LoVo (cell line): ENCODE measurements at places on chromosomes 1 and 21.
A peak's percentile ranks its signal among the peaks of the same experiment; 100 is the strongest.

GRCh38 chr21:46518983-46519583 is 60.4 kb downstream of the DIP2A start:
- no peak for DNase-seq

GRCh38 chr1:203519053-203519840 is 25.3 kb downstream of the OPTC start:
- DNase-seq, result peak; percentile 26

- no peak for DNase-seq
Observed at GRCh38 chr1:165851034-165851658, 23.7 kb downstream of the UCK2 start.

GRCh38 chr1:95183952-95184351 is 50.1 kb upstream of the RWDD3 start:
- no peak for DNase-seq

GRCh38 chr1:87044840-87045239 is 130.4 kb downstream of the HS2ST1 start:
- no peak for DNase-seq

DNA sequence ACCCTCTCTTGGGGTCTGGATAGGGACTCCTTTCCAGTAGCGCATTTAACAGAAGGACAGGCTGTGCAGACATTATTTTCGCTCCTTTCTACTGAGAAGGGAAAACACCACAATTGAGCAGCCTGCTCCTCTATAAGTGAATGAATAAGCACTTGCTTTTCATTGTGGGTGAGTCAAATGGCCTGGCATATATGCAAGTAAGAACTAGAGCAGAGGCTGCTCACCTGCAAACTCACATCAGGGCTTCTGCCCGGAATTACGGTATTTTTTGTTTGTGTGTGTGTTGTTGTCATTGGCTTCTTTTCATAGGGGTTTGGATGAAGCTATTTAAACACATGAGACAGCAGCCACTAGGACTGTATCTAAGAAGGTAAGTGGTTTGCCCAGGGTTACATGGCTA is 200.1 kb upstream of the CAMK1G start:
- no peak for DNase-seq

DNA sequence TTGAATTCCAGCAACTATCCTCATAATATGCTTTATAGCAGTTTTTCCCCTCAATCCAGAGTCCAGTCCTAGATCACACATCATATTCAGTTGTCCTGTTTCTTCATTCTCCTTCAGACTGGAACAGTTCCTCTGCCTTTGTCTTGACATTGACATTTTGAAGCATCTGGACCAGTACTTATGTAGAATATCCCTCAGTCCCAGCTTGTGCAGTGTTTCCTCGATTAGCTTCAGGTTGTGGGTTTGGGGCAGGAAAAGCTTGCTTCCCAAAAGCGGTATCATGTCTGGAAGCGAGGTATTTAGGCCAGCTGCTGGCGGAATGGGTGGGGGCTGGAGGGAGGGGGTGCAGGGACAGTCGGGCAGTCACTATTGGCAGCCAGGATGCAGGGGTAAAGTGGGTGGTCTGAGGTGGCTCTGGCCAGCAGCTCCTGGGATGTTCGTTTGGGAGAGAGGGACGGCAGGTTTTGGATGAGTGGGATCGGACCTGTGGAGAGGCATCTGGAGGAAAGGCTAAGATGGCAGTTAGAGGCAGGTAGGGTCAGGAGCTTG is 6.5 kb downstream of the THEMIS2 start:
- DNase-seq, result no peak

GRCh38 chr1:68010543-68010942 is 39.9 kb downstream of the DIRAS3 start:
- DNase-seq, result no peak

DNA sequence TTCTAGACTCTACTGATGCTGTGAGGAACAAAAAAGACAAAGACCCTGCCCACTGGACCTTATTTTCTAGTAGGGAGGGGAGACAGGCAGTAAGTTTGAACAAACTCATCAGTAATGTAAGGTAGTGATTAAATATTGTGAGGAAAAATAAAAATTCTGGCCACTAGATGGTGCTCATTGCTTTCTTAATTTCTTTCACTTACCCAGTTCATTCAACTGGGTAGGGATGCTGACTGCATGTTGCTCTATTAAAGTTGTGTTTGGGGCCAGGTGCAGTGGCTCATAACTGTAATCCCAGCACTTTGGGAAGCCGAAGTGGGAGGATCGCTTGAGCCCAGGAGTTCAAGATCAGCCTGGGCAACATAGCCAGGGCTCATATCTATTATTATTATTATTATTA is 6.3 kb upstream of the KYAT3 start:
- DNase-seq, result peak; percentile 76

GRCh38 chr1:89719502-89720306 is 86.8 kb downstream of the LRRC8C start:
- DNase-seq, result no peak

GRCh38 chr1:6825828-6826227 is 40.6 kb downstream of the CAMTA1 start:
- DNase-seq, result no peak

- DNase-seq, result peak; percentile 50
Observed at GRCh38 chr1:56578138-56578962, 1.0 kb downstream of the PLPP3 start.

DNA sequence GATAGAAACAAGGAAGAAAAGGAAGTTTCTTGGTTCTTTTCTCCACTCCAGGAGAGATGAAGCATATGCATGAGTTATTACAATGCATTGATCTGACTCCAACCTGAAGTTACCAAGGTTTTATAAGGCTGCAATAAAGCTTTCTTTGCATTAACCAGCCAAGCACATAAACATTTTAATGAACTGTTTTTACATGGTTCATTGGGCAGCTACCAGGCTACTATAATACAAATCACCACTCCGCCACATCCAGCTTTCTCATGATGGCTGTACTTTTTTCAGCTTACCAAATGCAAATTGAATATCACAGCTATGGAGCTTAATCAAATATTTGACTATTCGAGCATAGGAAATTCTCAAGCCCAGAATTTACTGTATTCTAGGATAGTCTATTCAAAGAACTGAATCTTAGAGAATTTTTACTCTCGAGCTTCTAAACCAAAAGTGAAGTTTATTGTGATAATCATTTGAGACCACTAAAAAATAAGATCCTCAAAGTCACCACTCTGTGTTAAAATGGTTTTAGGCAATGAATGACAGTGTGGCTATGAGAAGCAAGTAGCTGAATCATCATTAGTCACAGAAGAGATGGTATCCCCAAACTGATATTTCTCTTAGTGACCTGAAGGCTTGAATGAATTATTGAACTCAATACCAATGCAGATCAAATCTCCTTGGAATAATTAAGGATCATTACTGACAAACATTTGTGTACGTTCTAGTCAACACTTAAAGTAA is 58.6 kb upstream of the ZNF281 start:
- DNase-seq, result no peak

DNA sequence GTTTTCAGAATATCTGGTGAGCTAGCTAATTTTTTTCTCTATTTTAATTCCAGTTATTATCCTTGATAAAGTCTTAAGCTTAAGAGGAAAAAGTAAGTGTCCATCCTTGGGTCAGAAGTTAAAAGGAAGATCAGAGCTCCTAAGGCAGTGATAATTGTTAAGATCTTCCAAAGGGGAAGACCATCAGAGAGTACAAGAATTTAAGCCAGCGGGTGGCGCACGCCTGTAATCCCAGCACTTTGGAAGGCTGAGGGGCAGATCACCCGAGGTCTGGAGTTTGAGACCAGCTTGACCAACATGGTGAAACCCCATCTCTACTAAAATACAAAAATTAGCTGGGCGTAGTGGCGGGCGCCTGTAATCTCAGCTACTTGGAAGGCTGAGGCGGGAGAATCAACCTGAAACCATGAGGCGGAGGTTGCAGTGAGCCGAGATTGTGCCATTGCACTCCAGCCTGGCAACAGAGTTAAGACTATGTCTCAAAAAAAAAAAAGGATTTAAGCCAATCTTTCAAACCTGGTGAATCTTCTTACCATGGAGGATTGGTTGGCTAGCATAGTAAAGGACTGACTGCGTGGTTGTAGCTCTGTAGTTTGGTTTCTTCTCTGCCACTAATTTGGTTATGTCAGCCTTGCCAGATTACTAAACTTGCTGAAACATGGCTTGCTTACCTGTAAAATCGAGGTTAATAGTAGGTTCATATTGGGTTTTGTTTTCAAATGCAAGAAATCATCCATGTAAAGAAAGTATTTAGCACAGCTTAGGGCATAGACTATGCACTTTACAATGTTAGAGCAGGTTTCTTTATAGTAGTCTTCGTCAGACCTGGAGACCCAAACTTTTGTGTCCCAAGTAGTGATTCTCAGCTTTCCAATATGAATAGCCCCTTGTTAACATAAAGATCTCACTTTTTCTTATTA is 15.9 kb downstream of the AKIRIN1 start:
- no peak for DNase-seq

GRCh38 chr1:236472850-236473788 is 50.7 kb upstream of the LGALS8 start:
- DNase-seq, result no peak

- no peak for DNase-seq
Observed at GRCh38 chr1:185450060-185450788, 133.2 kb upstream of the IVNS1ABP start.

DNA sequence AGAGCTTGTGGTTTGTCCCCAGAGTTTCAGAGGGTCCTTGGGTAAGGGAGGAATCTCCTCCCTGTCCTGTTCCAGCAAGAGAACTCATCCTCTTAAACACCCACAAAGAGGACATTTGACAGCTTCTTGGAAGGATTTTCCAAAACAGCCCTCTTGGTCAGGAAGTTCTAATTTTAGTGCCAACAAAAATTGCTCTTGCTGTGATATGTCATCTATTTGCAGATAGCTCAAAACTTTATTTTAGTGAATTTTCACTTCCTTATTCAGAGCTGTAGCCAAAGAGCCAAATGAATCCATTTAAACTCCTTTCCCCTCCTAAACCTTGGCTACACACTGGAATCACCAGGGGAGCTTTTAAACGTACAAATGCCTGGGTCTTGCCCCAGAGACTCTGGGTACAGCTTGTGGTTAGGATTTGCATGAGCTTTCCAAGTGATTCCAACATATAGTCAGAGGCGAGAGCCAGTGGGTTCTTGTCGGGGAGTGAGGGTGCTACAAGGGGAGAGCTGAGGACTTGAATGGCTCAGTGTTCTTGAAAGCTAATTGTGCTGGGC is 11.8 kb upstream of the RASSF5 start:
- no peak for DNase-seq

DNA sequence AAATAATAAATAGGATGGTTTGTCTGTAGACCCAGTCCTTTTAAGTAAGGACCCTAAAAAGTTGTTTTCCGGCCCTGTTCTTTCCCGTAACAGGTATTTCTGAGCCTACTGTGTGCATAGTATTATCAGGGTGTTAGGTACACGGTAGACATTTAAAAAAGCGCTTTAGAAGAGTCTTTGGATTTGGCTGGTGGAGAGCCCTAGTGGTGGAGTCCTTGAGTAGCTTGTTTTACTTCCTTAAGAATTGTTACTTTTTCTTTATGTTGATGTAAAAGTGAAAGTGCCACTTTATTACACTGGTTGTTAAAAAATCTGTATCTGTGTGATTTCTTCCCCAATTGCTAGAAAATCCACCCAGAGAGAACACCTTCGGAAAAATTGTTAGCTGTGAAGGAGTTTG is 36.8 kb downstream of the SMYD2 start:
- DNase-seq, result no peak

DNA sequence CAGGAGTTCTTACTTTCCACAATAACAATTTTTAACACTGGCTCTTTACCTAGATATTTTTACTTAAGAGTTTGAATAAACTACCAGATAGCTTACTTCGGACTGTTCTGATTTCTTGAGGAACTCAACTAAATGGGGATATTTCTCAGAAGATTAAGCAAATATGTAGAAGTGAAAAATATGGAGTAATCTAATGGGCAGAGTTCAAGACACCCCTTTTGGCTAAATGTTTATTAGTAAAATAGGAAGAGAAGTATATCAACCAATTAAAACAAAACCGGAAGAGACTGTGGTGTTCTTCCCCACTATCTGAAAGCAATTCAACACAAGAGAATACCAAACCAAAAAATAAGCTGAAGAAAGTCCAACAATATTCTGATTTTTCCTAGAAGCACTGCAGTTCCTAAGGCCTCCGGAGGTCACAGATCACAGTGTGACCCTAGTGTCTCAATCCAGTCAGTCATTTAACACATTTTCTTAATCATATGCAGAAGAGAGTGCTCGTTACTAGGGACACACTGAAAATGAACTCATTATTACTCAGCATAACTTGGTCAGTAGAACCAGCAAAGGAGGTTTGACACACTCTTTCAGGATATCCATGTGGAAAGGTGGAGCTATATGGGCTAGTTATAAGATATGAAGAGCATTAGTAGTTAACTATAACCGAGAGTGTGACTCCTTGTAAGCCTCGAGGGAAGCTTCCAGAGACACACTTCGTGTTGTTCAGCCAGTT is 5.2 kb downstream of the SIPA1L2 start:
- DNase-seq, result no peak

DNA sequence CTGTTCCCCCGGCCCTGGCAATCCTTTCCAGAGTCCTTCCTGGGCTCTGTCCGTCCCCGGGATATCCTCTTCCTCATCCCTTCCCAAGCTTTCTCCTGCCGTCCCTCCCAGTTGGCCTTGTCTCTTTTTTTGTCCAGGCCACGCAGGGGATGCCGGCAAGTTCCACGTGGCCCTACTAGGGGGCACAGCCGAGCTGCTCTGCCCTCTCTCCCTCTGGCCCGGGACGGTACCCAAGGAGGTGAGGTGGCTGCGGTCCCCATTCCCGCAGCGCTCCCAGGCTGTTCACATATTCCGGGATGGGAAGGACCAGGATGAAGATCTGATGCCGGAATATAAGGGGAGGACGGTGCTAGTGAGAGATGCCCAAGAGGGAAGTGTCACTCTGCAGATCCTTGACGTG is 13.4 kb upstream of the SVBP start:
- no peak for DNase-seq

DNA sequence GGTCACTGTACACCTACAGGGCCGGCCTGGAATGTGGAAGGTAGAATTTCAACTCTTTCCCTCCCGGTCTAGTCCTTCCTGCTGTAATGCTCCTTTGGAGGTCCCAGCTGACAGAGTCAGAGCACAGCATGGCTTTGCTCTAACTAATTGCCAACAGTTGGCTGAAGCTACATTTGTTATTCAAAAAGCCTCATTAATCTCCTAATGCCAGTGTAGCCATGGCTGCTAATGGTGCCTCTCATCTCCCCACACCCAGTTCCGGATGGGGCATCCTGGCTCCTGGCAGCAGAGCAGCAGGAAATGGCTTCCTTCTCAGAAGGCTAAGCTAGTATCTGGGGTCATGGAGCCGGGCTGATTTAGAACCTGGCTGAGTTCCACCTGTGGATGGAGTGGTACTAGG is 18.7 kb upstream of the CAMK1G start:
- DNase-seq, result no peak

DNA sequence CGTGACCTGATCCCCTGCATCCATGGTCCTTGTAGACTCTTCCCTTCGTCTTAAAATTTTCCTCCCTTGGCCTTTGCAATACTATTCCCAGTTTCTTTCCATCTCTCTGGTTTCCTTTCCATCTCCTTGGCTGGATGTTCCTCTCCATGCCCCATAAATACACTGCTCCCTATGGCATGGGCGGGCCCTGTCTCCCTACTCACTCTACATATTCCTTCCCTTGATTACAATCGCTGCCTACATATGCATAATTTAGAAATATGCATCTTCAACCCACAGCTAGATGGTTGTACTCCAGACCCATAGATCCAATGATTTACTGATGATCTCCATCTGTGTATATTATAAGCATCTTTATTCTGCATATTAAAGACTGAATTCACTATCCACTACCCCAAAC is 405.0 kb downstream of the NTNG1 start:
- no peak for DNase-seq

- no peak for DNase-seq
Observed at GRCh38 chr1:241682921-241683320, 30.8 kb downstream of the WDR64 start.

GRCh38 chr1:176959191-176959820 is 205.2 kb downstream of the ASTN1 start:
- no peak for DNase-seq

GRCh38 chr21:42147386-42148020 is 71.4 kb upstream of the ABCG1 start:
- DNase-seq, result no peak
